ENCODE measurements at places on chromosomes 6 and 20.

- DNase-seq, result no peak
Observed at GRCh38 chr6:43781941-43782704, 12.1 kb downstream of the VEGFA start.

GRCh38 chr6:19757036-19757435 lies 80.1 kb upstream of the ID4 start:
- no peak for DNase-seq

DNA sequence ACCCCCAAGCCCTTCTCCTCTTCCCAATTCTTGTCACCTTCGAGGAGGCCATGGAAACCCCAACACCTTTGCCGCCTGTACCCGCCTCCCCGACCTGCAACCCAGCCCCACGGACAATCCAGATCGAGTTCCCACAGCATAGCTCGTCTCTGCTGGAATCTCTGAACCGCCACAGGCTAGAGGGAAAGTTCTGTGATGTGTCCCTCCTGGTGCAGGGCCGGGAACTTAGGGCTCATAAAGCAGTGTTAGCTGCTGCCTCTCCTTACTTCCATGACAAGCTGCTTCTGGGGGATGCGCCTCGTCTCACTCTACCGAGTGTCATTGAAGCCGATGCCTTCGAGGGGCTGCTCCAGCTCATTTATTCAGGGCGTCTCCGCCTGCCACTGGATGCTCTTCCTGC lies 675 bp downstream of the ZBTB9 start:
- DNase-seq, result no peak

GRCh38 chr6:125947615-125948014 lies 9.0 kb upstream of the HINT3 start:
- DNase-seq, result no peak

- DNase-seq, result no peak
Observed at GRCh38 chr6:157459327-157459726, 78.3 kb downstream of the ZDHHC14 start.

DNA sequence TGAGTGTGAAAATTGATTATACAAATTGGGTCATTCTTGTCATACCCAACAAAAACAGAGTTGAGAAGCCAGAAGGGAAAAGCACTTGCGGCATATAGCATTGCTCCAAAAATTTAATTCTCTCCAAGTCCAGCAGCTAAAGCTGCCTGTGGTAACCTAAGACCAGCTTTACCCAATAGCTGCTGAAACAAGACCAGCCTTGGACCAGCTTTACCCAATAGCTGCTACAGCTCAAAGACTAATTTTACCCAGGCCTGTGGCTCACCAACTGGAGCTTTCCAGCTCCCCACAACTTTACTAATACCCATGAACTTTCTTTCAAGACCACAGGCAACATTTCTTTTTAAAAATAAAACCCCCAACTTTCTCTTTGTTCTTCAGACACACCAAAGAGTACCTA lies 32.8 kb upstream of the ZNF133 start:
- DNase-seq, result no peak

DNA sequence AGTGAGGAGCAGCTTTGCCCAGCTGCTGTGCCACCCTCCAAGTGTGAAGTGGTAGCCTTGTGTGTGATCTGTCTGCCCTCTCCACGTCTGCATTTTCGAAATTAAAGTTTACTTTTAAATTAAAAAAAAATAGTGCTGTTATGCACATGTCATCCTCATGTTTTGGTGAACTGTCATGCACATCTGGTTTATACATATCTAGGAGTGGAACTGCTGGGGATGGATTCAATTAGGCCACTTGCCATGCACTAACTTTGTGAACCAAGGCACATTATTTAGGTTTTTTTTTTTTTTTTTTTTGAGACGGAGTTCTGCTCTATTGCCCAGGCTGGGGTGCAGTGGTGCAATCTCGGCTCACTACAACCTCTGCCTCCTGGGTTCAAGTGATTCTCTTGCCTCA lies 3.6 kb downstream of the GTSF1L start:
- DNase-seq, result no peak

GRCh38 chr6:167670938-167671338 lies 155.8 kb upstream of the AFDN start:
- DNase-seq, result no peak

Measured in central memory CD4-positive, alpha-beta T cell (primary cell).